Vagina (tissue), 2 donors: ENCODE measurements at places on chromosomes 16 and 17.

GRCh38 chr17:48181653-48182052 lies 74.1 kb downstream of the SNX11 start:
- DNase-seq: no peak

DNA sequence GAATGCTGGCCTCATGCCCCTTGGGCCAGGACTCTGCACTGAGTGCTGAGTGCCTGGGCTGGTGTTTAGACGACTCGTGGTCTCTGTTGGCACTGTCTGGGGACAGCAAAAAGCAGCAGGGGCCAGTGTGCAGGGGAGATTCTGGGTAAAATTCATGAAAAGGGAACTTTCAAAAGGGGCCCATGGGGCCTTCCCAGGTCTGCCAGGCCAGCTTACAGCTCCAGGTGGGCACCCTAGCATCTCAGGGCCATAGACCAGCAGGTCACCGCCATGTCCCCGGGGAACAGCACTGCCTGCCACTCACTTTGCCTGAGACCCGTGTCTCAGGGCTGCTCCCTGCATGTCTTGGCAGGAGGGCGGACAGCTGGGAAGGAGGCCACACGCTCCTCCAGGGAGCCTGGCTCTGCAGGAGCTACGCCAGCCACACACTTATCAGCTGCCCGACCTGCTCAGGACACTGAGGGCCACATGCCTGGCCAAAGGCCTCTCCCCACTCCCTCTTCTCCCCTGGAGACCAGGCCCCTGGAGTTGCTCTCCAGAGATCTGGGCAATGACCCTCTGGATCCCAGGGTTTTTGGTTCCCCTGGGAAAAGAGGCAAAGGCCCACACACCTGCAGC lies 8.8 kb upstream of the FASN start:
- DNase-seq: no peak

- no peak for DNase-seq
These were observed 5.4 kb downstream of the RTN4RL1 start for GRCh38 chr17:2019723-2020122.

GRCh38 chr16:24382762-24383407 lies 126.8 kb downstream of the CACNG3 start:
- DNase-seq: no peak

DNA sequence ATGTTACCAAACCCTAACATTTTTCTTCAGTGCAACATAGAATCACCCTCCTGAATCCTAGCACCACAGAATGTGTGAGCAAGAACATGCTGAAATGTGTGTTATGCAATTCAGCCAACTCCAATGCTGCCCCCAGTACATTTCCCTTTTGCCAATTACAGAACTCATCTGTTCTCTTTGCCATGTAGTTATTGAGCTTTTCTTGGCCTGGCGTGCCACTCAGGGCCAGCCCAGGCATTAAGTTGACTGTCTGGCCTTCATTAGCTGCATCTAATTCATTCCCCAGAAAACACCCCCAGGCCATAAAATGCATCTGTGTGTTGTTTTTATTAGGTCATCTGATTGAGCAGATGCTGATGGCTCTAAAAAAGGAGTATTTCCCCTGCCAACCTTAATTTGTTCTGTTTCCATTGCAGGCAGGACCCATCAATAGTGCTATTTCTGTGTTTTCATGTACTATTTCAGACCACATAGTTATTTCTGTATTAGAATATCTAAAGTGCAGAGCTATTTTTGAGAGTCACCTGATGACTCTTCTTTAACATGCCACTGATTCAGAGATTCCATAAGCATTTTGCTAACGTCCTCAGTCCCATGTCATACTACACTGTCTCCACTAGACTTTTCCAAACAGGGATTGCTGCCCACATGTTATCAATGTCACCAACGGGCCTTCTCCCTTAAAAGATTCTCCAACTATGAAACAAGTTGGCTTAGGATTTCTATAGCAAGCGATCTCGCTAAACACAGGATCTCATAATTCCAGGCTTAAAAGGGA lies 969.7 kb downstream of the CDH11 start:
- no peak for DNase-seq

DNA sequence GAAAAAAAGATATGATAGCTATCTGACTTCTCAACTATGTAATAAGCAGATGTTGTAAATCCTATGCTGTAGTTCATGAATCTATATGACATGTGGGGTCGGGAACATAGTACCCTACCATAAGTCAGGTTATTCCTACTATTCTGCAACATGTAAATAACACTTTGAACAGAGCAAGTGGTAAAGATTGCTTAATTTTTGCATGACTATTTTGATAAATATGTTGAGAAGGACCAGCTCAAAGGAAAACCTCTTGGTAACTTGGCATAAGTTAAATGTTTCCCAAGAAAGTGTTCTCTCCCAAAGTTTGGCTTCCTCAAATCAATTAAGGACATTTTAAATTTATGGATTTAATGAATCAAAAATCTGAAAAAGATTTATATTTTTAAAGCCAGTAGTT lies 62.1 kb downstream of the ABHD15 start:
- no peak for DNase-seq

- DNase-seq: no peak
These were observed 74.6 kb downstream of the AMFR start for GRCh38 chr16:56350491-56351405.

DNA sequence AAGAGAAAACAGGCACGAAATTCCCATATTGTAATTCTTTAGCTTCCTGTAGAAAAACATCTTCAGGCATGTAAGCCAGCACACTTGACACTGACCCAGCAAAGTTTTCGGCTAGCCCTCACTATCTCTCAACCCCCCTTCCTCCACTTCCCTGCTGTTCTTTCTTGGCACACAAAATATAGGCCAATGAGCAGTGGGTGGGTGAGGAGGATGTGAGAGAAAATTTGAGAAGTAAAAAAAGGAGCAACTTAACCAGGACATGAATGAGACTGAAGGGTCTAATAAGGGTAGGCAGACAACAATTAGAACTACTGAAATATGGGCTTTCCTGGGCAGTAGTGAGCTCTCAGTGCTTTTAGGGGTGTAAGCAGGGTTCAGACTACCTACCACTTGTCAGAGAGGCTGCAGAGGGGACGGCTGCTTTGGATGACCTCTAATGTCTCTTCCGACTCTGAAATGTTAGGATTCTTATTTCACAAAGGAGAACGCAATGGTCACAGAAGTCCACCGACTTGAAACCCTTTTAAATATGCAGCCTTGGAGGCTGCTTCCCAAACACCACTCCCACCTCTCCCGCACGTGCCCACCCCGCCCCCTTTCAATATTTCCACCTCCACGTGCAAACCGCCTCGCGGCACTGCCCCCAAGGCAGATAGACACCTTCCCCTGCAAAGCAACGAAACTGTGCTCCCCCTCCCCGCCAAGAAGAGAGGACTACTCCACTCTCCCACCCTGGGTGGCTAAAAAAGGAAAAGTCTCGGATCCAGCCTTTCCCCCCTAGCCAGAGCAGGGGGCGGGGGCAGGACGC lies 889 bp downstream of the MBTD1 start:
- no peak for DNase-seq

GRCh38 chr16:84629580-84629979 lies 11.7 kb upstream of the COTL1 start:
- DNase-seq: no peak

DNA sequence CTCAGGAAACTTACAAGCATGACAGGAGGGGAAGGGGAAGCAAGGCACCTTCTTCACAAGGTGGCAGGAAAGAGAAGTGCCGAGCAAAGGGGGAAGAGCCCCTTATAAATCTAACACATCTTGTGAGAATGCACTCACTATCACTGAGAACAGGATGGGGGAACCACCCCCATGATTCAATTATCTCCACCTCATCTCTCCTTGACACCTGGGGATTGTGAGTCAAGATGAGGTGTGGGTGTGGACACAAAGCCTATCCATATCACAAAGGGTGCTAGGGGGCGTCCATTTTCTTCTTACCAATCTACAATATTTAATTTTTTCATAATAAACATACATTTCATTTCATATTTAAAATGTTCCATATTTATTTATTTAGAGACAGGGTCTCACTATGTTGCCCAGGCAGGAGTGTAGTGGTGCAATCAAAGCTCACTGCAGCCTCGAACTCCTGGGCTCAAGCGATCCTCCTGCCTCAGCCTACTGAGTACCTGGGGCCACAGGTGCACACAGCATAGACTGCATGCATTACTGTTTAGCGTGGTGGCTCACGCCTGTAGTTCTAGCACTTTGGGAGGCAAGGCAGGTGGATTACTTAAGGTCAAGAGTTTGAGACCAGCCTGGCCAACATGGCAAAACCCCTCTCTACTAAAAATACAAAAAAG lies 26.5 kb upstream of the FAAP100 start:
- DNase-seq: no peak

DNA sequence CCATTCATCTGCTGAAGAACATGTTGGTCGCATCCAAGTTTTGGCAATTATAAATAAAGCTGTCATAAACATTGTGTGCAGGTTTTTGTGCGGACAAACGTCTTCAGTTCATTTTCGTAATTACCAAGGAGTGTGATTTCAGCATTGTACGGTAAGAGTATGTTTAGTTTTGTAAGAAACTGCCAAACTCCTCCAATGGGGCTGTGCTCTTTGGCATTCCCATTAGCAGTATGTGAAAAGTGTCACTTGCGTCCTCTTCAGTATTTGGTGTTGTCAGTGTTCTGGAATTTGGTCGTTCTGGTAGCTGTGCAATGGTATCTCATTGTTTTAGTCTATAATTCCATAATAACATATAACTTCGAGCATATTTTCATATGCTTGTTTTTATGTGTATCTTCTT lies 120.9 kb downstream of the BCAS3 start:
- no peak for DNase-seq

DNA sequence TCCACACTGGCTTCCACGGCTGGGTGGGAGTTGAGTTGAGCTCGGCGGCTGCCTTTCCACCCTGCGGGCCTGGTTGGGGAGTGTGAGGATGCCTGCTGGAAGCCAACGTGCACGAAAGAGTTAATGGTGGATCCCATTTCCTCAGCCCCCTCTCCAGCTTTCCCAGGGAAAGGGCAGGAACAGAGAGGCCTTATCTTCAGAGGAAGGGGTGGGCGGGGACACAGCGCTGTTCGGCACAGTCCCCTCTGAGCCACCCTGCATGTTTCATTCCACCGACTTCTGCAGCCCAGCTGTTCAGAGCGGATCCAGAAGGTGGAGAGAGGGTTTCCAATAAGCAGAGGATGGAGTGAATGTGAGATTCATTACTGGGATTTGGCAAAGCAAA lies 295.3 kb downstream of the SEC14L1 start:
- DNase-seq: no peak

DNA sequence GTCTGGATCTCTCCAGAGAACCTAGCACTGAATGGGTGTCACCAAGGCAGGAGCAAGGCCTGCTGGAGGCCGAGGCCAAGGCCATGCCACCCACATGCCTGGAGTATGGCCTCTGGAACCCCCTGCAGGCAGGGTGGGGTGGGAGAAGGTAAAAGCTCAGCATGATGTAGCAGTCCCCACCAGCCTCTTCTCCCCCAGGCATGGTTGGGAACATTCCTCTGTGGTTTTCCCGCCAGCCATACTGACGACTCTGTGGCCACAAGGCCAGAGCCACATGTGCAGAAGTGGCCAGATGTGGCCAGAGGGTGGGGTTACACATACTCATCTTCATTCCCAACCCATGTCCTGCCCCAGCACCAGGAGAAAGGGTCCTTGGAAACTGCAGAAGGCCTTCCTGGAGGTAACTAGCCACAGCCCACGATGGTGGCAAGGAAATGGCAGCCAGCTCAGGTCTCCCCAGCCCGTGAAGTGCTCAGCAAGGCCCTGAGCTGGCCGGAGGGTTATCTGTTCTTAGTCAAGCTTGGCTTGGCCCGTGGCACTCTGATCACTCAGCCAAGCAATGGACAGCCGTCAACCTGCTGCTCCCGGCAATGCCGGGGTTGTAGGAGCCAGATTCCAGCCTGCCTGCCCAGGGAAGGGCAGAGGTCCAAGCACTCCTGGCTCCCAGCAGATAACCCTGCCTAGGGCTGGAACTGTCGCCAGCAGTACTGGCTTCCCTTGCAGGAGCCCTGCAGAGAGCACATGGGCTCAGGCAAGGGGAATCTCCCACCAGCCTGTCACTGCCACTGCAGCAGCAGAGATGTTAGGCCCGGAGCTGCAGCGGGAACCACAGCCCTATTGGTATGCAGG lies 26.1 kb downstream of the HDAC5 start:
- no peak for DNase-seq

DNA sequence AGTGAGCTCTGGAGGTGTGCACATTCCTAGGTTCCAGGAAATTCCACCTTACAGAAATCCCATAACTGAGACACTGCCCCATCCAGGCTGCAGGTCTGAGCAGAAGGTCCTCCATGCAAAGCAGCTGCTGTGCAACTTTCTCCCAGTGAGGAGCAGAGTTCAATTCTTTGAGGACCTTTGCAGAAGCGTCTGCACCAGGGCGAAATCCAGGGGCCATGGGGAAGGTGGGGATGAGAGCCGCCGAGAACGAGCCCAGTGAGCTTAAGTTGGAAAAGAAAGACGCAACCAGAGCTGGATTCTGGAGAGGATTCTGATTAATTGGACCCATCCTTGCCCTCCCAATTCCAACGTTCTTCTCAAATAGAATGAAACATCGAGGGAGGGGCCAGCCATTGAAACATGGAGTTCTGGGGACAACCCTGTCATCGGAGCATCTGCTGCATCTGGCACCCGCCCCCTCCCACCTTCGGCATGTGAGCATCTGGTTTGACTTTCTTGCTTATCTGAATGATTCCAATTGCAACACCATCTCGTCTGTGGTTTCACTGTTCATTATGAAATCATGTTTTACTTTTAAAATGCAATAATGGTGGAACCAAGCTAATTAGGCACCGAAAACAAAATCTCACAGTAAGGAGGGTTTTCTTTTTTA lies 190.6 kb upstream of the FOXF1 start:
- no peak for DNase-seq

DNA sequence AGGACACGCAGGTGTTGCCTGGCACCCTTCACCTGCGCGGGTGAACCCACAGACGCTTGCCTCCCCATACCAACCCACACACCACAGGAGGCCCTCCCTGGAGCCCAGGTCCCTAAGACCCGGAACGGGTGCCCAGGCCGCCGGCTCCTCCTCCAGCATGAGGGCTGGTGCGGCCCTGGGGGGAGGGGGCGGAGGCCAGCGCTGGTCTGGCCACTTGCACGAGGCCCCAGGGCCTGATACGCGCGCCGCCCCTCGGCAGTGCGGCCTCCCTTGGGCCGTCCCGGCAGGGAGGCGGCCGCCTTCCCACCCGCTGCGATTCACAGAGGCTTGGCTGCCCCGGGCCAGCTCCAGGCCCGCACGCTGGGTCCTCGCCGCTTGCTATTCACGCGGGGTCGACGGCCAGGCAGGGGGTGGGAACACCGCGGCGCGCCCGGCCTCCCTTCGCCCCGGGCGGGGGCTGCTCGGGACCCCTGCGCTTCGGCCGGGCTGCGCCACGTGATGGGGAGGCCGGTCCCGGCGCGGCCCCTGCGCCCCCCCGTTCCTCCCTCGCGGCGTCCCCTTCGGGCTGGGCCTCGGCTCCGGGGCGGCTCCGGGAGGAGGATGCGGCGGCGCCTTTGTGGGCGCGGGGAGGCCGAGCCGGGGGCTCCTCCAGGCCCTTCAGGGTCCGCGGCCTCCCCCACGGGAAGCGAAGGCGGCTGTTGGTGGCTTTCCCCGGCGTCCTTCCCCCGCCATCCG lies 685 bp downstream of the FASN start:
- DNase-seq: no peak
